Fibroblast of skin of right quadriceps (primary cell): ENCODE measurements at places on chromosomes 5 and 9.

GRCh38 chr5:73441378-73441777, 7.2 kb downstream of the FOXD1 start:
- peak; percentile 57 for DNase-seq

- DNase-seq = no peak
Observed at GRCh38 chr5:177403102-177403791, 2.8 kb upstream of the PFN3 start.

DNA sequence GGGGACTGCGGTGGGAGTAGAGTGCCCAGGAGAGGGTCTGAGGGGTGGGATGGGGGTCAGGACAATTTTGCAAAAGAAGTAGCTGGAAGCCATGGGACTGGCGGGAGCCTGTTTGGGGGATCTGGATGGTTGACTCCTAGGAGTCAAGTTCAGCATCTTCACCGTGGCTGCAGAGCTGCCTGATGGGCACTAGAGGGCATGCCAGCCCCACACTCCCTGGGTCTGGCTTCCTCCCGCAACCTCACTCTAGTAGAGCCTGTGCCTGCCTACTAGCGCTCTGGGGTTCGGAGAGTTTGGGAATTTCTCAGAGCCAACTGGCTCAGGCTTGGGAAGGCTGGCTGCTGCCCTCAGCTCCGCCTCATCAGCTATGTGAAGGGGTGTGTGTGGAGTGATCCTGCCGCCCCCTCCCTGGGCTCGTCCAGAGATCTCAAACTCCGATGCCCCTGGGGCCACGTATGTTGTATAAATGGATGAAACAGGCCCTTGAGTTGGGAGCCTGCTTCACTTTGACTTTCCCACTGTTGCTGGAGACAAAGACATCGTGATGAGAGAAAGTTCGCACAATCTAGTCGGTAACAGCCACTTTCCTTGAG, 10.8 kb downstream of the TSPAN17 start:
- DNase-seq = peak; percentile 57

GRCh38 chr5:42811591-42812446, at the start of gene SELENOP:
Gene SELENOP (minus strand): TSS chr5:42811892. CDS start chr5:42808353, 3,539 bp downstream.
- peak; percentile 26 for DNase-seq

DNA sequence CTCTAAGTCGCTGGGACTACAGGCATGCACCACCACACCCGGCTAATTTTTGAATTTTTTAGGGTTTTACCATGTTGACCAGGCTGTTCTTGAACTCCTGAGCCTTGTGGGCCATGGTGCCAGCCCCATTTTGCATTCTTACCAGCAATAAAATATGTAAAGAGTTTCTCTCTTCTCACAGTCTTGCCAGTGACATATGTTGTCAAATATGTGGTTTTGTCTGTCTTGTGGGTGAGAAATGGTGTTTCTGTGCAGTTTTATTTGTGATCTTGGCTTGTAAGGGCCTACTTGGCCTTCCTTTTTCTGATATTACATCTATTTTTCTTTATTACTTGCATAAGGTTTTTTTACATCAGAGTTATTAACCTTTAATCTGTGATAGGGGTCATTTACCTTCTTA, 47.1 kb downstream of the SPIN1 start:
- DNase-seq = no peak

GRCh38 chr9:114501796-114502682, 3.2 kb downstream of the WHRN start:
- DNase-seq = peak; percentile 53

DNA sequence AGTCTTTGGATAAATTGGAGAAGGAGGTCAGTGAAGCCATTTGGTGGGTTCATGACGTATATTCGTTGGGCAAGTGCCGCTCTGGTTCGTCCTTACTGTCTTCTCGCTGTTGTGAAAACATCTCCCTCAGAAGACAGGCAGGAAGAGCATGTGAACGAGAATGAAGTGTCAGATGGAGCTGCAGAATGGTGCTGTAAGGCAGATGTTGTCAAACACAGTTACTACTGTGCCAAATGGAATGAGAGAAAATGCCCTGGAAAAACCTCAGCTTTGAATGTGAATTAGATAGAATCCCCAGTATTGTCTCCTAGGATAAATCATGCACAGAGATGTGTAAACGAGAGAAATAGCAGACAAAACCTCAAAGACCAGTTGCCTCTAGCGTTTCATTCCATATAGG, 121.5 kb downstream of the CAMK4 start:
- DNase-seq = peak; percentile 22

- no peak for DNase-seq
Observed at GRCh38 chr9:104417296-104417695, 86.8 kb upstream of the OR13F1 start.

- DNase-seq = no peak
Observed at GRCh38 chr5:64569858-64570257, 64.0 kb downstream of the RGS7BP start.

DNA sequence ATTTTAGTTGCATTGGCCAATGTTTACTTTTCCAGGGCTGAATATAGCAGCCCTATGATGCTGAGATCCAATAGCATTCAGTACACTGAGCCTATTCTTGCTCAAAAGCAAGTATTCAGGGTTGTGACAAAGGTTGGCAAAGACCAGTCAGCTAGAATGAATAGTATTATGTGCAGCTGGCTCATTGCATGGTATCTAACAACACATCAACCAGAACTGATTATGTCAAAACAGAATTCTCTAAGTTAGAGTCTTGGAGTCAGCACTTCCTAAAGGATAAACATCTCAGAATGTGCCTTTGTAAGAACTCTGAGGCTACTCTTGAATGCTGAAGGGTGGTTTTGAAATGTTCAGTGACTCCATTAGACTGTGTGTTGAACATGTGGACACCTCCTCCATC, 774.5 kb upstream of the RGMB start:
- no peak for DNase-seq
